Left renal pelvis (tissue), 4 donors: ENCODE measurements at places on chromosomes 16 and 17.

- DNase-seq = no peak
These were observed 129.6 kb downstream of the MRM1 start for GRCh38 chr17:36730857-36731490.

DNA sequence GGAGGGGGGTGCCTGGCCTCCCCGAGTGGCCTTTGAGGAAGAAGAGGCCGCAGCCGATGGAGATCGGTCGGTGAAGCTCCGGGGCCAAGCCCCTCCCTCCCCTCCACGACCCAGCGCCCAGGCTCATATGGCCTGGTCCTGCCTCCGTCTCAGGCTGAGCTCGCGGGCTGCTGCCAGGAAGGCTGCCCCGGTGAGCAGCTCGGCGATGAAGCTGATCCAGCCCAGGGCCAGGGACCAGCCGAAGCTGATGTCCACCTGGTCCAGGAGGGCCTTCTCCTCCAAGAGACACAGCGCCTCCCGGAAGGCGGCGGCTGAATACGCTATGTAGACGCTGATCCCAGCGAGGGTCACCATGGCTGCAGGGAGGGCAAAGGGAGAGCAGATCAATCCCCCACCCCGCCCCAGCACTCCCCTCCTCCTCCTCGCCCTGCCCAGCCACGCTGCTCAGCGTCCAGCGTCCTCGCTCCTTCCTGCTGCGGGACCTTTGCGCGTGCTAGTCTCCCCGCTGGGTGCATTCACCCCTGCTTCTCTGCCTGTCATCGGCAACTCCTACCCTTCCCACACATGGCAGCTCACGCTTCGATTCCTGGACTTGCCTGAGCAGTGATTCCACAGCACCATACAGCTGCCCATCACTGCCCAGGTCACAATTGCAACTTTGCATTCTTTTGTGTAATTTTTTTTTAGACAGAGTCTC, 20.5 kb downstream of the TMEM114 start:
- no peak for DNase-seq

- no peak for DNase-seq
These were observed 2.1 kb downstream of the NHERF1 start for GRCh38 chr17:74750327-74751069.

- DNase-seq = no peak
These were observed 293.4 kb downstream of the XYLT1 start for GRCh38 chr16:17177242-17177958.

DNA sequence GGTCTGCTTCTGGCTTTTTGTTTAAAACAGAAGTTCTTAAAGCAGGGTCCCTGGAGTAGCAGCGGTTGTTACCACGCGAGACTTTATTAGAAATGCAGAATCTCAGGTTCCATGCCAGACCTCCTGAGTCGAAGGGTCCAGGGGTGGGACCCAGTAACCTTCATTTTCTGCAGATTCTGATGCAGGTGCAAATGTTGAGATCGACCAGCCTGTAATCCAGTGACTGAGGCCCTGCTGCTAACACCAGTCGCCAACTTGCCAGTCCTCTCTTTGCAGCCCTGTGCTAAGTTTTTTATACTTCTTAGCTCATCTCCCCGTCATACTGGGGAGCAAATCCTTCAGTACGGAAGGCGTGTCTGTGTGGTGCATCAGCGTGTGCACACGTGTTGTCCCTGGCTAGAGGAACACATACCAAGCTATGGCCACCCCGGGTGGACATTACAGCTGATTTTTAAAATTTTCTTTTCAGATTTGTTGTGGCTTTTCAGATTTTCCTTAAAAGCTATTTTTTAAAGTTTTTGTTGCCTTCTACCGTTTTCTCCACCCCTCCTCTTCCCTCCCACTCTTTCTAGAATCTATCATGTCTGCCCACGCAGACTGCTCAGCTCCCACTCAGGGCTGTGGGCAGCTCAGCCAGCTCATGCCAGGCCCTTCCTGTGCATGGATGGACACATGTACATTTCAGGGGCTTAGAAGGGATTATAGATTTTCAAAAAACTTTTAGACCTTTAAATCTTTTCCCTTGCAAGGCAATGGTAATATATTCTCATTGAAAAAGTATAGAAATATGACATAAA, 57.7 kb downstream of the MEAK7 start:
- no peak for DNase-seq

- no peak for DNase-seq
These were observed 124.9 kb downstream of the SOCS1 start for GRCh38 chr16:11130978-11131665.

GRCh38 chr17:44501866-44502375, 1.3 kb downstream of the GPATCH8 start:
- DNase-seq = no peak

DNA sequence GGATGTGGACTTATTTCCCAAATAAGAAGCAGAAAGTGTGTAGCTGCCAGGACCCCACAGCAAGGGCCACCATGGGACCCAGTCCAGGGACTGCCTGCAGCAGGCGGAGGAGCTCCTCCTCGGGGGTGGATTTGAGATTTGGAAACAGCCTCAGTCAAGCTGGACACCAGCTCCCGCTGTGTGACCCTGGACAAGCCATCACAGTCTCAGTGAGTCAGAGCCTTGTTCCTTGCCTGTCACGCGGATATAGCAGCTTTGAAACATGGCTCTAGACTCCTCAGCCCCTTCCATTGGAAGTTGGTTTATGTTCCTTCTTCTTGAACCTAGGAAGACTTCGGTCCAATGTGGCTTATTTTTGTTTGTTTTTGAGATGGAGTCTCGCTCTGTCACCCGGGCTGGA, 12.5 kb upstream of the DPEP1 start:
- no peak for DNase-seq

GRCh38 chr16:85905110-85906095, 6.4 kb downstream of the IRF8 start:
- no peak for DNase-seq

GRCh38 chr17:36867716-36868341, 69.4 kb upstream of the LHX1 start:
- no peak for DNase-seq

GRCh38 chr17:1557355-1558095, 5.1 kb downstream of the PITPNA start:
- no peak for DNase-seq

DNA sequence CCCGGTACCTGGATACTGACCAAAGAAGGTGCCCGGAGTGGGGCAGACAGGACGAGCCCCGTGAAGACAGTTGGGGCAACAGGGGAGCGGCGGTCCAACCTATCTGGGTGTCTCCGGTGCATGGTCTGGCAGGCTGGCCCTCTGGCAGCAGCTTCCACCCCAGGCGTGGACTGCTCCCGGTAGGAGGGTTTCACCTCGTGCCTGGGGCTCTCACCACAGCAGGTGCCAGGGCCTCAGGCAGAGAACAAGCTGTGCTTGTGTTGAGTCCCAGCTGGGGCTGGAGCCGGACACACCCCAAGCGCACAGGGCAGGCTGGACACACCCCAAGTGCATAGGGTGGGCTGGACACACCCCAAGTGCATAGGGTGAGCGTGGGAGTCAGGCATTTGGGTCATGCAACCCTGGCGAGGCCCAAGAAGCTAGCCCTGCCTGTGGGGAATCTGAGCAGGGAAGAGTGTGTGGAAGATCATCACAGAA, 1.5 kb upstream of the FBXL16 start:
- no peak for DNase-seq

DNA sequence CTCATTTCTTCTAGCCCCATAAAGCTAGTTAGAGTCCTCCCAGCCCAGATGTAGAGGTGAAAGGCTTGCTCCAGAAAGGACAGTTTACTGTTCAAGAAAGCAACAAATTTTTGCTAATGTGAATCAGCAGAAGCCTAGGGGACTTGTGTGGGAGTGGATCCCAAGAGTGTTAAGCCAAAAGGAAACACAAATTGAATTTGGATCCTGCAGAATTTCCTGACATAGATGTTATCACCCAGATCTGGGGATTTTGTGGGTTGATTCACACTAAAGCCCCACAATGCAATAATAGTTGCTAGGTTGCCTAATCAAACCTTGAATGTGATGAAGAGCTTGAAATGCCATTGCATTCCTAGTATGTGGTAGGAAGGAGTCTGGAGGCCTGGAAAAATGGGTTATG, 135.2 kb upstream of the HS3ST3A1 start:
- no peak for DNase-seq

DNA sequence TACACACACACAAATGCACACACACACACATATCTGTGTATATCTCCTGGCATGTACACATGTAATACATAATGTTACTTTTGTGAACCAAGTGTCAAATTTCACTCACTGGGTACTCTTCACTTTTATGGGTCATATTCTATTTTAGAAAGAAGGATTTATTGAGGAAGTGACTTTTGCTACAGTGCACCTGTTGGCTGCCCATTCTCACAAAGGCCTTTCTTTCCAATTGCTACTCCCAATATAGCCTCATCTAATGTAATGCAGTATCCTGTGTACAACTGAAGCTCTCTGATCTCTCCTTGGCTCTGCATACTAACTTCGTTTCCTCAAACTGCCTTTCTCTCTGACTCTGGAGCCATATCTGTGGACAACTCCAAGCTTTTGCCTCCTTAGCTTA, 107.5 kb downstream of the ABCA8 start:
- no peak for DNase-seq

GRCh38 chr16:48583075-48584065, 26.6 kb downstream of the N4BP1 start:
- no peak for DNase-seq

DNA sequence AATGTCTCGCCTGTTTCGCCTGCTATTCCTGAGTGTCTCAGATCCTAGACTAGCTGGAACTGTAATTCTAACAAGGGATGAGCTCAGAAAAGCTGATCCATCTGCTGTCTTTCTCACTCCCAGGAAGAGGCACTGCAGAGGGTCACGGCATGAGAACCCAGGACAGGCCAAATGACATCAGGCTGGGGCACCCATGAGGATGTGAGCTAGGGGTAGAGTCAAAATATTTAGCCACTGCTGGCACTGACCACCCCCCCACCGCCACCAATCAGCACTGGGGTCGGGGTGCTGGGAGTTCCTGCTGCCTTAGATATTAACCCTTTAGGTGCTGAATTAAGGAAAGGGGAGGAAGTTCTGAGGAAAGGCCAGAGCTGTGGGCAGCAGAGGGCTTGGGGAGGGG, 112.4 kb downstream of the IRX3 start:
- DNase-seq = no peak

GRCh38 chr16:4556112-4556511, at the start of gene C16orf96:
Gene C16orf96, plus strand, starts transcription at chr16:4556340. Its CDS starts 150 bp downstream, at chr16:4556490.
- no peak for DNase-seq

GRCh38 chr16:58885528-58886170, 151.5 kb upstream of the GOT2 start:
- DNase-seq = no peak

- no peak for DNase-seq
These were observed 622 bp downstream of the CUEDC1 start for GRCh38 chr17:57954397-57955182.

- no peak for DNase-seq
These were observed 104.2 kb upstream of the SIAH1 start for GRCh38 chr16:48489376-48489775.

DNA sequence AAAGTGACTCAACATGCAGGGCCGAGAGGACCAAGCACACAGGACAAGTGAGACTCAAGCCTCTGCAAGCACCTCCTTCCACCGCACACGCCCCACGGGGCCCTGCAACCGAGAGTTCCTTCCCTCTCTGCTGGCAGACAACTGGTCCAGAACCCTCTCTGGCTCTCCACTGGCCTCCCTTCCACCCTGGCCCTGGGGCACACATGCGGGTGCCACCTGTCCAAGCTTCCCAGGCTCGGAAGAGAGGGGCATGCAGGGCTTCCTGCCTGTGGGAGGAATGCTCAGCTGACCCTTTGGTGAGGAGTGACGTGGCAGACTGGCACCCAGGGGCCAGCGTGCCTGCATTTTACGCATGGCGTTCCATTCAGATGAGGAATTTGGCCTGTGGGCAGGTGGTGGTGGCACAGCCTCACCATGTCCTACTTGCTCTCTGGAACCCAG, 59.8 kb downstream of the PIPOX start:
- no peak for DNase-seq

GRCh38 chr17:66337866-66338485, 35.6 kb downstream of the PRKCA start:
- no peak for DNase-seq

GRCh38 chr17:44587339-44587738, 30.1 kb downstream of the FZD2 start:
- DNase-seq = no peak

DNA sequence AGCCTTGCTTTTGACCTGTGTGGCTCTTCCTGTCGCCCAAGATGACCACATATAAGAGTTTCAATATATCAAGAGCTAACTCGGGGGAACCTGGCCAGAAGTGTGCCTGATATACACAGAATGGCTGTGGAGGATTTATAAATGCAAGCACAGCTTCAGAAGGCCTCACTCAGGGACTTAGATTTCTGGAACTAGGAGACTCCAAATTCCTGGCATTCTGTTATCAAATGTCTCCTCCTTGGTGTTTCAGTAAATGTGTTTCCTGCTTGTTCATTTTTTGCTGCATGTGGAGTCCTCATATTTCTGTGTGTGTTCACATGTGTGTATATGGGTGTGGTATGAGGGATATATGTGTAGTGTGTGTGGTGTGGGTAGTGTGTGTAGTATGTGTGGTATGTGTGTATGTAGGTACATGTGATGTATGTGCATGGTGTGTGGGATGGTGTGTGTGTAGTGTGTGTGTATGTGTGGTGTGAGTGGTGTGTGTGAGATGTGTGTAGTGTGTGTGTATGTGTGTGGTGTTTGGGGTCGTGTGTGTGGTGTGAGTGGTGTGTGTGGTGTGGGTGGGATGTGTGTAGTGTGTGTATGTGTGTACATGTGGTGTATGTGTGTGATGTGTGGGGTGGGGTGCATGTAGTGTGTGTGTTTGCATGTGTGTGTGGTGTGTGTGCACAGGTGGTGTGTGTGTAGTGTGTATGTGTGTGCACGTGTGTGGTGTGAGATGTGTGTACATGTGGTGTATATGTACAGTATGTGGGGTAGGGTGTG, 981 bp upstream of the CD300H start:
- no peak for DNase-seq

DNA sequence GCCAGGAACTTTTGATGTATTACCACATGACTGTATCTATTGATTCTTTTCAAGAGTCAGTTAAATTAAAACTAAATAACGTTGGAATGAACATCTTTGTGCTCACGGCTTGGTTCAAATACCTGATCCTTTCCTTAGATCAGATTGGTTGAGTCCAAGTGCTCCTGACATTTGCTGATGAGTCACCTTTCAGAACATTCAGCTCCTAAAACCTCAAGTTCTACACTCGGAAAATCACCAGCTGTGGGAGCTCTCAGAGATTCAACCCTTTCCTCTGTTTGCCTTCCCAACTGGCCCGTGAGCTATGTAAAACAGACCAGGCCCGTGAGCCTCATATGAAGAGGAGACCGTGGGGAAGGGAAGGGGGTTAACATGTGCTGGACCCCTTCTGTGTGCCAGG, 68.1 kb downstream of the RTN4RL1 start:
- DNase-seq = no peak

DNA sequence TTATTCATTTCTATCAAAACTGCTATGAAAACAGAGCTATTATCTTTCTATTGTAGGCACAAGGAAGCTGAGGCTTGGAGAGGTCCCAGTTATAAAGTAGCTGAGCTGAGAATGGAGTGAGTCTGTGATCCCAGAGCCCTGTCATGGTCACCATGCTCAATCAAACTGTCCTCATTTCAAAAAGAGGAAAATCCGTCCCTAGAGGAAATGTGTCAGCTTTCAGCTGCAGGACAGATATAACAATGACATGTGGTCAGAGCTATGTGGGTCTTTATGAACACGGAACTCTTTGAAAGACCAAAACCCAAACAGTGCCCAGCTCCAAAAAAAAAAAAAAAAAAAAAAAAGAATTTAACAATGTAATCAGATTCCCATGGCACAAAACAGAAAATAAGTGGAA, 266.1 kb downstream of the XYLT1 start:
- DNase-seq = no peak
